ENCODE measurements at places on chromosomes 4 and X.

GRCh38 chr4:32158961-32159360, 1438.8 kb downstream of the PCDH7 start:
- no peak for DNase-seq

GRCh38 chr4:169185133-169185956, 85.4 kb downstream of the SH3RF1 start:
- DNase-seq: no peak

DNA sequence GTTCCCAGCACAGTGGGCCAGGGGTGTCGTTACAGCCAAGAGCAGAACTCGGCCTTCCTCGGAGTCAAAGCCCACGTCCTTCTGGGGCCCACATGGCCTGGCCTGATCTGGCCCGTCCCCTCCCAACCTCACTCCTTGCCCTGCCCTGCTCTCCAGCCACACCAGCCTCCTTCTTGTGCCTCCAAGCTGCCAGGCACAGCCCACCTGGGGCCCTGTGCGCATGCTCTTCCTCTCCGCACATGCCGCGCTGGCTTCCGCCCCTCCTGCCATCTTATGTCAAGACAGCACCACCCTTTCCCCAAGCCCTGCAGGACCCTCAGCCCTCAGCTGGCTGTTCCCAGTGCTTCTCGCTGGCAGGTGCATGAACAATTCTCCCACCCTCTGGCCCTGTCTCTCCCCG, 6.8 kb downstream of the HAUS7 start:
- DNase-seq: no peak

GRCh38 chr4:185512516-185512915, 22.8 kb downstream of the PDLIM3 start:
- DNase-seq: no peak

GRCh38 chrX:29762006-29762405, 453.4 kb upstream of the MAGEB2 start:
- no peak for DNase-seq

DNA sequence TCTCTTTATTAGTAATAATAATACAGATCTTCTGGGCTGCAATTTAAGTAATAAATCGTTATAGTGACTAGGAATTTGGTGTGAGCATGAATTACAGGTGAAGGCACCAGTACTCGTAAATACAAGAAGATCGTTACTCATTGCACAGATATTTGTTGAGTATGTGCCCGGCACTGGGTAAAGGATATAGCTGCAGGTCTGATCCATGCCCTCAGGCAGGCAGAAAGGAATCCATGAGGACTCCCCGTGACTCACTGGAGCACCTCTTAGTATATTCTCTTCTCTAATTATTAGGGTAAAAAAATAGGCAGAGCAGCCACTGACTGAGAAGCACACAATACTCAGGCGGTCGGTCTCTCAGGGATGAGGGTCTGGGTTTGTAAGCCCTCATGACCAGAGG, 868.3 kb downstream of the RAB28 start:
- DNase-seq: no peak

Measured in CD4-positive, alpha-beta T cell treated with Interleukin-6 at 100 ng/mL for 8 hours (primary cell).